Activated naive CD8-positive, alpha-beta T cell treated with anti-CD3 and anti-CD28 coated beads, Interleukin-2, amount 50 U/mL, for 24 hours (primary cell): ENCODE measurements at places on chromosomes 1 and 21.

- no peak for DNase-seq
Measured at GRCh38 chr1:44112486-44112885, 6.1 kb upstream of the KLF17 start.

DNA sequence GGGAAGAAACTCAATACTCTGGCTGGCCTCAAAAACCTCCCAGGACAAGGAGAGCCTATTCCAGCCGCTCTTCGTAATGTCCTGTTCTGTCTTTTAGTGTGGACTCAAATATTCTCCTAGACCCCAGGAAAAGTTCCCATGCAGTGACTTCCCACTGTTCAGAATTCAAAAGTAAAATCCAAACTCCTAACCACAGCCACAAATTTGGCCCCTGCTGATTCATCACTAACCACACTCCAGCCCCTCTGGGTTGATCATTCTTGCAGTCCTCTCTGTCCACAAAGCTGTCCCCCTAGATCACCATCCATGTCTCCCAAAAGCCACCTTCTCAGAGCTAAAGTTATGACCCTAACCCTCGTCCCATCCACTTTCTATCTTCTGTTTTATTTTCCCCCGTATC lies 5.1 kb downstream of the CTNNBIP1 start:
- no peak for DNase-seq

DNA sequence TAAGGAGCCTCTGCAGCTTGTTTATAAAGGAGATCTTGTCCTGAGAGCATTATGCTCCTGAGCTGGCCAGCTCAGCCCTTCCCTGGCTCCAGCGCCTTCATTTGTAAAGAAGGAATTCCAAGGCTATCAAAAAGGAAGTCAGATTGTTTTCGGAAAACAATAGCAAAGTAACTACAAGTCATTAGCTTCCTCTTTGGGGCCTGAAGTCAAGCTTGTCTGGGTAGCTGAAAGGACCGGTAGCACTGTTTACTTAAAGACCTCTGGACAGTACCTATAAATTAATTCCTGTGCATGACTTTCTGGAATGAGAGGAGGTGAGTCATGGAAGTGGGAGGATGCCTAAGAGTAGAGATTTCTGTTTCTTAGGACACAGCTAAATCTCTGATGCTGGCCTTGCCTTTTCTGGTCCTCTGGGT lies 20.7 kb upstream of the GJA5 start:
- DNase-seq = no peak

GRCh38 chr1:173663159-173663558 lies 6.5 kb downstream of the ANKRD45 start:
- no peak for DNase-seq

- peak; percentile 58 for DNase-seq
Measured at GRCh38 chr1:59971464-59971911, 44.9 kb upstream of the CYP2J2 start.

- DNase-seq = no peak
Measured at GRCh38 chr1:69913977-69914376, 291.4 kb downstream of the LRRC40 start.

- DNase-seq = peak; percentile 51
Measured at GRCh38 chr1:109089242-109090015, 1.1 kb upstream of the TMEM167B start.

DNA sequence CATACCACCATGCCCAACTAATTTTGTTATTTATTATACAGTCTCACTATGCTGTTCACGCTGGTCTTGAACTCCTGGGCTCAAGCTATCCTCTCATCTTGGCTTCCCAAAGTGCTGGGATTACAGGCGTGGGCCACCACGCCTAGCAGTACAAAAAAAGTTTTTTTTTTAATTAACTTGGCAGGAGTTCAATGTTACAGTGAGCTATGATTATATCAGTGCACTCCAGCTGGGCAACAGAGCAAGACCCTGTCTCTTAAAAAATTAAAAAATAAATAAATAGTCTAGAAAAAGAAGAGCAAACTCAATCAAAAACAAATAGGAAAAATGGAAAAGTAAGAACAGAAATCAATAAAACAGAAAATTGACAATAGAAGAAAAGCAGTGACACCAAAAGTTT lies 25.7 kb downstream of the TMEM69 start:
- DNase-seq = no peak

- no peak for DNase-seq
Measured at GRCh38 chr1:220044678-220045355, 1.5 kb downstream of the EPRS1 start.

GRCh38 chr1:23343221-23344110 lies 618 bp downstream of the HNRNPR start:
- DNase-seq = peak; percentile 60

DNA sequence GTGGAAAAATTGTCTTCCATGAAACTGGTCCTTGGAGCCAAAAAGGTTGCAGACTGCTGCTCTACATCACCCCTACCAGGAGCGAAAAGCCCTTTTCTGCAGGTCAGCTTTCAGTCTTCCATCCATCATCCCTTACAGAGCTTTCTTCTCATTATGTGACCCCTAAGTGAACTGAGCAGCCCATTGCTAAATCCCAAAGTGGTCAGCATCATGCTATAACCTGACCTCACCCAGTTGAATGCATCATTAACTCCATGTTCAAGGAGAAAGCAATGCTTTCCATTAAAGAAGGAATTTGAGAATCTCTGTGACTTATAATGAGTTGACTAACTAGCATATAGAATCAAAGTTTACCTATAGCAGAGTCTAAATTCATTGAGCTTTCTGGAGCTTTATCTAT lies 10.4 kb upstream of the IL24 start:
- no peak for DNase-seq

DNA sequence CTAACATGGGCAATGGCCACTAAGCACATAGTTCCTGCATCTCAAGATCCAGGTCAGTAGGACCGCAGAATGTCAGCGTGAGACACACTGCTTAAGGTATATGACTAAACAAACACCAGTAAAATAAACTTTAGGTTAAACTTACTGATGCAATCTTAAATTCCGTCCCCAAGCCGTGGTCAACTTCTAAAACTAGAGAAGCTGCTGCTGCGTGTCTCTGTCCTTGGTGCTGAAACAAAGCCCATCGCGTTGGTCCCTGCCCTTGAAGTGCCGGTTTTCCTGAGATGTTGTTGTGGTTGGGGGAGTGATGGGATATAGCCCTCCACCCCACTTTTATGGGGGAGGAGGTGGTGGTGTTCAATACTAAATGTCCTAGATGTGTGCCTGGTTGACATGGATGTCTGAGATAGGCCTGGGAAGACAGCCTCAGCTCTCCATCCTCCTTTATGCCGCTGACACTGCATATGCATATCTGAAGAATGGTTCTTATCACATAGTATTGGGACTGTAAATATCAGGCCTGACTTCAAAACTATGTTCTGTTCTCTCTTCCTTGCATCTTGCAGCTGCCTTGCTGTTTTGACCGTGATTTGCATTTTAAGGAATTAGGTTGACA lies 72.0 kb upstream of the KCNA3 start:
- DNase-seq = peak; percentile 61

- no peak for DNase-seq
Measured at GRCh38 chr1:107132195-107132594, 8.6 kb upstream of the NTNG1 start.

- no peak for DNase-seq
Measured at GRCh38 chr21:14086553-14086952, 124.2 kb downstream of the LIPI start.

DNA sequence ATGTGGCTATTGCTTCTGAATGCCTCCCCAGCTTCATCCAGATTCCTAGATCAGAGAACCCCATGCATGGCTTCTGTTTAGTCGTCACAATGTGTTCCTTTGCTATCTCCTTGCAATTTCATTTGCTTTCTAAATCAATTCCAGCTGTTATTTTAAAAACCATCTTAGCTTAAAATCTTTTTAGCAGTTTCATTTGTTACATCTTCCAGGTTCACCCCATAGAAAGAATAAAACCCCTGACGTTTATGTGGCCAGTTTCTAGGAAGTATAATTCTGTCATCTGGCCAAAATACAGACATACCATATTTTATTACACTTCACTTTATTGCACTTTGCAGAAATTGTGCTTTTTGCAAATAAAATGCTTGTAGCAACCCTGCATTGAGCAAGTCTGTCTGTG lies 278.4 kb downstream of the PTPRC start:
- no peak for DNase-seq

- no peak for DNase-seq
Measured at GRCh38 chr1:202319381-202320080, 22.2 kb downstream of the UBE2T start.

- no peak for DNase-seq
Measured at GRCh38 chr1:182174513-182174855, 113.0 kb upstream of the ZNF648 start.

DNA sequence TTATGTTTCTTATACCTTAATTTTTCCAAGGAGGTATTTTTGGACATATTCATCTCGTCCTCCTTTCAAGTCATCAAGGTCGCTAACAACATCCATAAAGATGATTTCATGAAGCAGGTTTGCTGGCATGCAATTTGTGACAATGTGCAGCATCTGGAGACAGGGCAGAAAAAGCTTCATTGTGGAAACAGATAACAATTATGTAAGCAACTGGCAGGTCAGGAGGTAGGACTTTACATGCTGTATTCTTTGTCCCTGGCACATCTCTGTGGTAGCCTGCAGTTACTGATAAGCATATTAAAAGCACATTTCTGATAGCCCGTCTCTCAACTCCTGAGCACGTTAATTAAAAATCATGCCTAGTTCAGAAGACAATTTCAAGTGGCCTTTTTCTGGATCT lies 156.8 kb downstream of the LEPR start:
- no peak for DNase-seq

DNA sequence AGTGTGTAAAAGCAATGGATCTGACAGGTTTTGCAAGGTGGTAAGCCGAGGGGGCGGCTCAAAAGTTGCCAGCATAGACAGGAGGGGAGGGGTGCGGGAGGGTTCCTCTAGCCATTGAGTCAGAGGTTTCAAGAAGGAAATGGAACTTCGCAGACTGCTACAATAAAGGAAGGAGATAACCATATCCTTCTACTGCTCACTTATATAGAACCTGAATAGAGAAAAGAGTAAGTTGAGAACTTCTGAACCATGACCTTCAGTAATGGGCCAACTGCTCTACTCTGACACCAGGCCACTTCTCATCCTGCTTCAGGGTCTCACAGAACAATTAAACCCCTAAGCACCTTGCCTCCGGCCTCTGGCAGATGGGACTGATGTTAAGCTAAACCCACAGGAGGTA lies 26.3 kb upstream of the BCAR3 start:
- peak; percentile 49 for DNase-seq

- no peak for DNase-seq
Measured at GRCh38 chr1:55986003-55986402, 593.4 kb downstream of the PLPP3 start.

DNA sequence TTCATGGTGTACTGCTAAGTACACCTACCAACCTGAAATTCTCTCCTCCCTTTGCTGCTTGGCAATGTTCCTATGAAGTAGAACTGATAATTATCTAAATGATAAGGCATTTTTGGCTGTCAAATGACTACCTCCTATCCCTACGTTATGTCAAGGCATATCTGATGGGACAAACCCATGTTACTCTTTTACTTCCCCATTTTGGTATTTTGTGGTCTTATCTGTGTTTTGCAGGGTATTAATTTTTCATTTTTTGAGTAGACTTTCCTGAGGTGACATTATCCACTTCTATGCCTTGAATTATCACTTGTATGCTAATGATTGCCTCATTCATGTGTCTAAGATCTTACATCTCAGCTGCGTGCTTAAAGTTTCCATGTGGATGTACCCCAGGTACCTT lies 499.6 kb upstream of the B3GALT2 start:
- no peak for DNase-seq

GRCh38 chr1:234264832-234265231 lies 108.4 kb upstream of the COA6 start:
- no peak for DNase-seq

- DNase-seq = peak; percentile 35
Measured at GRCh38 chr1:27521861-27522431, 32.0 kb upstream of the WASF2 start.

DNA sequence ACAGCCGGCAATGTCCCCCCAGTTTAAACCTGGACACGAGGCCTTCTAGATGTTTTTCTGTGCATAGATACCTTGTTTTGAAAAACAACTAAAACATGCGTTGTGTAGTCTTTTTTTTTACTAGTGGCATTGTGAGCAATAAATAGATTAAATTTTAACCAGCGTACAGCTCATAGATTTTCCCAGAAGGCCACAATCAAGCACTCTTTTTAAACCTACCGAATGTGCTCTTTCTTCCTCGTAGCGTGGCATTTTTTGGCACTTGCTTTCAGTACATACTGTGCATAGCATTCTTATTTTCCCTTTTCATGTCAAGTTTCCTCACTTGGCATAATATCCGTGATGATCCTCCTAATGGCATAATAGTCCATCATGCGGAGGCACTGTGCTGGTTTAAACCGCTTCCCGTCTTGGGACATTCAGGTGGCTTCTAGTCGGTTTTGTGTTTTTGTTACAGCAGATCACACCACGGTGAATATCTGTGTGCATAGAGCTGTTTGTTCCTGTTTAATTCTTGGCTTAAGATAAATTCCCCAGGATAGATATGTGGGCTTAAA lies 95.3 kb downstream of the PDE9A start:
- no peak for DNase-seq
